Activated CD4-positive, alpha-beta T cell treated with anti-CD3 and anti-CD28 coated beads, Interleukin-2, amount 10 ng/mL, durations not matched to agents 24 days and 14 days (primary cell): ENCODE measurements at places on chromosomes 11 and 22. TPM values are rescaled to one million over a fixed set of nuclear protein-coding genes. Genes with fewer than 3 reads are reported as not detected.
A peak's percentile ranks its signal among the peaks of the same experiment; 100 is the strongest.

DNA sequence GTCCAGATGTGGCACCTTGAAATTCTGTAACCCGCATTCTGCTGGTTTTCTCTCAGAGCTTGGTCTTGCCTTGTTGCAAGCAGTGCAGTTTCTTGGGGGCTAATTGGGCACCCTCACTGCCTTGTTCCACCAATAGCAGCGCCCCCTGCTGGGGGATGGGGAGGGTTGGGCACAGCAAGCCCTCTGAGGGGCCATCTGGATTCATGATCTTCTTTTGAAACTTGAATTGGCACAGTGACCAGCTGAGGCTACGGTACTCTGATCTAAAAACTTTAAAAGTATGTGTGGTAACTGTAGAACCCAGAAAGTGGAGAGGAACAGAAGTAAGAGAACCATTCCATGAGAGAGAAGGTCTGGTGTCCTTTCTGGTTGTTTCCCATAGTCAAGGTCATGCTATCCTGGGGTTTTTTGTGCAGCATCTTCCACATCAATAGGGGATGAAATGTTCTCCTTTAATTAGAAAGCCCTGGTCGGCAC, 64.2 kb downstream of the MED15 start:
- peak; percentile 86 for DNase-seq

GRCh38 chr11:101915791-101916291, 481 bp downstream of the ANGPTL5 start:
- DNase-seq, result no peak

DNA sequence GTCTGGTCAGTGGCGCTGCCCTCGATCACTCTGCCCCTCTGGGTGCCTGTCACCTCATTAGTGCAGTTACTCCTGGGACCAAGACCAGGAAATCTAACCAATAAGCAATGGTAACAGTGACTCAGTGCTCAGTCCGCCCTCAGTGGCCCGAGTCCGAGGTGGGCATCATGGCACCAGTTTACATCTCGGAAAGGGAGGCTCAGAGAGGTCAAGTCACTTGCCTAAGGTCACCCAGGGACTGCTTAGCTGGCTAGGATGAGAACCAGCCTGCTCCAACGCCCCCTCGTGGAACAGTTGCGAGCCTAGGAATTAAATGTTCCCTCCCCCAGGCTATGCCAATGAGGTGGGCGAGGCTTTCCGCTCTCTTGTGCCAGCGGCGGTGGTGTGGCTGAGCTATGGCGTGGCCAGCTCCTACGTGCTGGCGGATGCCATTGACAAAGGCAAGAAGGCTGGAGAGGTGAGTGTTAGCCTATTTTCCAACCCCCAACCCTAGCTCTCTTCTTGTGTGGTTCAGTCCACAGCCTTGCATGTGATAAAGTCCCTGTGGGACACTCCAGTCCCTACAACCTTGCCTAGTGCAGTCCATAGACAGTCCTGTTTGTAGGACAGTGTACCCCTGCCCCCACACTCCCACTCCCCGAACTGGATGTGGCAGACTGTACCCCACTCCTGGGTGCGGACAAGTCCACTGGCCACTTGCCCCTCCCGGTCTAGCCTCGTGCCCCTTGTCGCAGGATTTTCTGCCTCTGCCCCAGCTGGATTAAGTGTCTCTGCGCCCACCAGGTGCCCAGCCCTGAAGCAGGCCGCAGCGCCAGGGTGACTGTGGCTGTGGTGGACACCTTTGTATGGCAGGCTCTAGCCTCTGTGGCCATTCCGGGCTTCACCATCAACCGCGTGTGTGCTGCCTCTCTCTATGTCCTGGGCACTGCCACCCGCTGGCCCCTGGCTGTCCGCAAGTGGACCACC, 1.1 kb downstream of the MTFP1 start:
- DNase-seq, result peak; percentile 95

DNA sequence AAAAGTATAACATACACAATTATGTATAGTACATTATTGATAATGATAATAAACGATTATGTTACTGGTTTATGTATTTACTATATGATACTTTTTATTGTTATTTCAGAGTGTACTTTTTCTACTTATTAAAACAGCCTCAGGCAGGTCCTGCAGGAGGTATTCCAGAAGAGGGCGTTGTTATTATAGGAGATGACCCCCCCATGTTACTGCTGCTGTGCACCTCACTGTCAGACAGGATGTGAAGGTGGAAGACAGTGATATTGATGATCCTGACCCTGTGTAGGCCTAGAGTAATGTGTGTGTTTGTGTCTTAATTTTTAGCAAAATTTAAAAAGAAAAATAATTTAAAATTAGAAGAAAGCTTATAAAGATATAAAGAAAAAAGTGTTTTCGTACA, 57.6 kb downstream of the REXO2 start:
- DNase-seq, result no peak

DNA sequence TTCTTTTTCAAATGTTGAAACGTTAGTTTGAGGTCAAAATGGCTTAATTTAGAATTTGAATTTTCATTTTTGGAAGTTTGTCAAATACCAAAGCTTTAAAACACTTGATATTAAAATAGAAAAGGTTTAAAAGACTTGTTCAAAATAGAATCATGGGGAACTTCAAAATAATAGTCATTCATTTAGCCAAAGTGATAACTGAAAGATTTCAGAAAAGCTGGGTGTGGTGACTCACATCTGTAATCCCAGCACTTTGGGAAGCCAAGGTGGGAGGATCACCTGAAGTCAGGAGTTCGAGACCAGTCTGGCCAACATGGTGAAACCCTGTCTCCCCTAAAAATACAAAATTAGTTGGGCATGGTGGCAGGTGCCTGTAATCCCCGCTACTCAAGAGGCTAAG, 10.9 kb downstream of the GSTP1 start:
- no peak for DNase-seq

- no peak for DNase-seq
Measured at GRCh38 chr11:65204143-65204542, 22.4 kb downstream of the CAPN1 start.

DNA sequence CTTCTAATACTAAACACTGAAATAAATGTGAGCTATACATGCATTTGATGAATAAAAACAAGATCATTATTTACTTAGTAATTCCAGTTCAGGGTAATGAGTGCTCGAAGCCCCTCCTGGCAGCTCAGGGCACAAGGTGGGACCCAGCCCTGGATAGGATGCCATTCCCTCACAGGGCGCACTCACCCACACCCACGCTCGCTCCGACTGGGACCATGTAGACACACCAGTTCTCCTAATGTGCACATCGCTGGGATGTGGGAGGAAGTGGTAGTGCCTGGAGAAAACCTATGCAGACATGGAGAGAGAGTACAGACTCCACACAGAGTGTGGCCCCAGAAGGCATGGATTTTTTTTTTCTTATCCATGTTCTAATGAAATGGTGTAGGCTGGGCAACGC, 44.5 kb upstream of the RASSF10 start:
- no peak for DNase-seq

- DNase-seq, result no peak
Measured at GRCh38 chr11:2036863-2037486, 39.3 kb upstream of the H19 start.

TYMP gene
- total RNA-seq, result 62.1 and 63.0 TPM in 2 replicates

OR8A1 gene
- total RNA-seq, result not detected in 2 replicates

DNA sequence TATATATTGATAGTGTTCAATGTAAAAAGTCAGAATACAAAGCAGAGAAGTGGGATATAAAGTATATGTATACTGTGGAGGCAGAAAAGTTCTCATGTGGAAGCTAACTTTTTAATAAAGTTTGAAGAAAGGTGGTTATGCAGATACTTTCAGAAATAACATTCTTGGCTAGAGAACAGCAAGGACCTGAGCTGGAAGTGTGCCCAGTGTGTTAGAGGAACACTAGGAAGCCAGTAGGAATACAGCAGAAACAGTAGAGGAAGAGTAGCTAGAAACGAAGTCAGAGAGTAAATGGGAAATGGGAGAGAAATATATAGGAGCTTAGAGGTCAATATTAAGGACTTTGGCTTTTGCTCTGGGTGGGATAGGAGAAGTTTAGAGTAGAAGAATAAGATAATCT, 464.9 kb upstream of the CCDC90B start:
- DNase-seq, result no peak

- no peak for DNase-seq
Measured at GRCh38 chr11:69253028-69253427, 40.9 kb upstream of the MYEOV start.

APOBEC3C gene
- total RNA-seq, result 73.6 and 74.8 TPM in 2 replicates

GRCh38 chr11:85021058-85021457, 606.1 kb downstream of the DLG2 start:
- DNase-seq, result no peak

- no peak for DNase-seq
Measured at GRCh38 chr11:62577046-62577714, 3.5 kb upstream of the EEF1G start.

- no peak for DNase-seq
Measured at GRCh38 chr11:76830639-76831327, 29.9 kb upstream of the ACER3 start.

C11orf42 gene
- not detected in 2 replicates for total RNA-seq

DNA sequence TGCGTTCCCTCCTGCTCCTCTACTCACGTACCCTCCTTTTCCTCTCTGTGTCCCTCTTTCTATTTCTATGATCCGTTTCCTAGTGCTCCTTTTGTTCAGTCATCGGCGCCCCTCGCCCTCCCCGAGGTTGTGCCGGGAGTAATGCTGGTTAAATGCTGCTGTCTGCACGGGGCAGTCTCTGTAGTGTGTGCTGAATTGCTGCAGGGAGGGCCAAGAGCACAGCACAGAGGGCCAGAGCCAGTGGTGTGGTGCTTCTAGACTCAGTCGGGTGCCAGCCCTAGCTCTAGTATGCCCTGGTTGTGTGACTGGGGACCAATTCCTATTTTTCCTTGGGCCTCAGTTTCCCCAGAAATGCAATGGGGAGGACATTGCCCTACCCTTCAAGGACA, 98.3 kb downstream of the PKNOX2 start:
- DNase-seq, result no peak

DNA sequence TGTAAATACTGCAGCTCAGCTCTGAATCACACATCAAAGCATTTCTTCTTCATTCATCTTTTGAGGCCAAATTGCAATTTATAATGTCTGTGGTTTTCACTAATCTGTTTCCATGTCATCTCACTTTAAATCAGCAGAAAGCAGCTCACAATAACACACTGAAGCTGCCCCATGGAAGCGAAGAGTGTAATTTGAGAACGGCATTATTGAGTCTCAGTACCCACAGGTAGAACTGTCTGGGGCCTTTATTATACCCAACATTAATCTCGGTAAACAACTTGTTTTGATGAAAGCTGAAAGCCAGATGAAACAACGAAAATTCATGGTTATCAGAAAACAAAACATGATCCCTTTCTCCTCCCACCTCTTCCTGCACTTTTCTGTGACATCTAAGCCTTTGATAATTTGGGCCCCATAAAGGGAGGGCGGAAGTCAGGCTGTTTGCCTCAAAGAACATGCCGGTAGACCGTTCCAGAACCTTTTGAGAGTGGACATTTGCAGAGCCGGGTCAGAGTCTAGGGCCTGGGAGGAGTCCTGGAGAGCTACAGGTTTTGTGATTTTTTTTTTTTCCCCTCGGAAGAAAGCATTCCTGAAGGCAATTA, 68.2 kb upstream of the SESN3 start:
- peak; percentile 63 for DNase-seq

DNA sequence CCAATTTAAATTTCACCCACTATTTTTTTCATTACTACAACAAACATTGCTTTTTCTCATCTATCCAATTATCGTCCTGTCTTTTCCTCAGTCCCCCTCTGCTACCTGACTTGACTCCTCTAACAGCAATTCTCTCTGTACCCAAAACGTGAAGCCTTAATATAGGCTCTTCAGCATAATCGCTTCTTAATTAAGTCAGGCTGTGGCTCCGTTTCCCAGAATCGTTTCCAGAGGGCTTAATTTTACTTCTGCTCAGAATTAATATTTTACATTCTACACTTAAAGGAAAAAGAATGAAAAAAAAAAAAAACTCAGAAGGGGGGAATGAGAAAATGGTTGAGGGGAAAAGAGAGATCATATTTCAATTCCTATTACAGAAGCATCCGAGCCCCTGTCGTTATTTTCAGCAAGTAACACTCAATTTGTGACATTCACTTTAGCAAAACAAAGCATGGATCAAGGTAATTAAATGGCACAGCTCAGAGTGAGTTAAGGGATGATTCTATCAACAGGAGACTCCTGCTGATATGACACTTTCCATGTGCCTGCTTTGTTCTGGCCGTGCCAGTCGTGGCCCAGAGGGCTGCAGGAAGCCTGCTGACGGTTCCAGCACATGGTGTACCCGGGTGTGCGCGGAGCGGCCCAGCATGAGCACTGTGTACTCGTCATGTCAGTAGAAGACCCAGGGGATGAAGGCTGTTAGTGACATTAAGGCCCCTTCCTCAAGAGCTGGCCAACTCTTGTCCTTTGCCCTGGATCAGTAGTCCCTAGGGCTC, 272.5 kb downstream of the NTM start:
- DNase-seq, result no peak

GRCh38 chr11:83835423-83835822, 549.3 kb upstream of the CCDC90B start:
- DNase-seq, result no peak

GRCh38 chr22:28629420-28630176, 50.0 kb downstream of the TTC28 start:
- DNase-seq, result no peak

OR51B2 gene
- total RNA-seq, result not detected in 2 replicates

GRCh38 chr11:29163231-29163630, 853.6 kb downstream of the KCNA4 start:
- no peak for DNase-seq

- DNase-seq, result no peak
Measured at GRCh38 chr11:17408641-17409040, 20.2 kb upstream of the KCNJ11 start.

- DNase-seq, result no peak
Measured at GRCh38 chr22:48670731-48671130, 1156.9 kb downstream of the BRD1 start.

- DNase-seq, result no peak
Measured at GRCh38 chr11:61163714-61164605, 2.7 kb upstream of the VPS37C start.

- no peak for DNase-seq
Measured at GRCh38 chr11:82080160-82080559, 653.5 kb downstream of the FAM181B start.
